ENCODE measurements at places on chromosomes 11 and 22. TPM values are rescaled to one million over a fixed set of nuclear protein-coding genes. Genes with fewer than 3 reads are reported as not detected.

UNC93B1 gene
- total RNA-seq = 5.0 TPM

CSNK2A3 gene
- 2.6 TPM for total RNA-seq

FGF4 gene
- 5.4 TPM for total RNA-seq

TRIM51 gene
- total RNA-seq = not detected

RPUSD4 gene
- 29.7 TPM for total RNA-seq

TYMP gene
- total RNA-seq = 3.2 TPM

ALDH3B1 gene
- total RNA-seq = 5.4 TPM

WBP2NL gene
- 1.0 TPM for total RNA-seq

MYO18B gene
- total RNA-seq = 80.6 TPM

RANBP1 gene
- 129 TPM for total RNA-seq

CREB3L1 gene
- total RNA-seq = 14.2 TPM

MS4A6E gene
- total RNA-seq = not detected

GRCh38 chr11:35035894-35036408 lies 103.0 kb upstream of the CD44 start:
- no peaks in the 10 kb centered on the region for H3K36me3 ChIP-seq
- no peaks in the 10 kb centered on the region for H3K27me3 ChIP-seq
- peaks cover 7% of the 10 kb centered on the region for H3K4me1 ChIP-seq
- peak; percentile 76 for DNase-seq
- no peak overlapping the region for H3K4me3 ChIP-seq

DNA sequence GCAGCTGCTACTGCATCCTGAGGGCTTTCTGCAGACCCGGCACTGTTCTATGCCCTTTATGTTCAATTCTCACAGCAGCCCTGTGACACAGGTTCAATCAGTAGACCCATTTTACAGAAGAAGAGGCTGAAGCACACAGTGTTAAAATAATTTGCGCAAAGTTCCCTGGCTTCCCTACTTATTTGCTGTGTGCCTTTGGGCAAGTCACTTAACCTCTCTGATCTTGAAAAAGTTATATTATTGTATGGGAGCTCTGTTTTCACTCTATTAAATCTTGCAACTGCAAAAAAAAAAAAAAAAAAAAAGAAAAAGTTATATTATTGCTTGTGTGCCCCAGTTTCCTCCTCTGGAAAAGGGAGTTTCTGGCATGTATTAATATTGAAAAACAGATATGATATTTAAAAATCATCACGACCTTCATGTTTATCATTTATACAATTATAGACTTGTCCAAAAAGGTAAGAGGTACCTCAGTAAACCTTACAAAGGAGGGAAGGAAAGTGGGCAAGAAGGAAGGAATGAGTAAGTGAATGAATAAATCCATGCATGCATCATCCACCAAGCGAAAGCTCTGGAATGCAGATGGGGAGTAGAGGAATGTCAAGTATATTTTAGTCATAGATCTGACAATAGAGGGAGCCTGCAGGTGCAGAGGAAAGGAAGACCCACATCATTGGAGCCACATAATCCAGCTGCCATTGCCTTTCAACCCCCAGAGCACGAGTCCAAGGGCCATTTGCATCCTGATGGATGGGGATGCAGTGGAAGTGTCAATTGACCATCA lies 21.2 kb upstream of the ISX start:
- no peak overlapping the region for H3K27ac ChIP-seq
- H3K4me3 ChIP-seq = no peak overlapping the region
- DNase-seq = no peak
- H3K36me3 ChIP-seq = no peaks in the 10 kb centered on the region

DNA sequence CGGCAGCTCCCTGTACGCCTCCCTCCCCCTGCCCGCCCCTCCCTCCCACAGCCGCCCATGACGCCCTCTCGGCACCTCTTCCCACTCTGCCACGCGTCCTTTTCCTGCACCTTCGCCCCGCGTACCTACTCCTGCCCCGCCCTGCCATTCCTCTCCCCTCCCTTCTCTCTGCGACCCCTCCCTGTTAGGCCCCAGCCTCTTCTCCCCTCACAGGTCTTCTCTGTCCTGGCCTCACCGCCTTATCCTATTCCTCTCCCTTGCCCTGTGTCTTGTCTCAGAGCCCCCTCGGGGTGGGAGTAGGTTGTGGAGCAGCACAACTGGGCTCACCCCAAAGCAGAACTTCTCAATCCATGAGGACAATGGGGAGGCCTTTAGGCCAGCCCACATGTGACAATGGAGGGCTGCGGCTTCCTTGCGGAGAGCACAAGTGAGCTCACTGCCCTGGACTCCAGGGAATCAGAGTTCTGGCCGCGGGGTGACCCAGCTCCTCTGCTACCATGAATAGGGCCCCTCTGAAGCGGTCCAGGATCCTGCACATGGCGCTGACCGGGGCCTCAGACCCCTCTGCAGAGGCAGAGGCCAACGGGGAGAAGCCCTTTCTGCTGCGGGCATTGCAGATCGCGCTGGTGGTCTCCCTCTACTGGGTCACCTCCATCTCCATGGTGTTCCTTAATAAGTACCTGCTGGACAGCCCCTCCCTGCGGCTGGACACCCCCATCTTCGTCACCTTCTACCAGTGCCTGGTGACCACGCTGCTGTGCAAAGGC lies 539 bp downstream of the SLC35C1 start:
- peak overlapping the region; percentile 87 for H3K27ac ChIP-seq
- no peaks in the 10 kb centered on the region for H3K27me3 ChIP-seq
- H3K36me3 ChIP-seq = peaks cover 11% of the 10 kb centered on the region
- peaks cover 35% of the 10 kb centered on the region for H3K4me1 ChIP-seq
- H3K4me3 ChIP-seq = peak overlapping the region; percentile 95

DNA sequence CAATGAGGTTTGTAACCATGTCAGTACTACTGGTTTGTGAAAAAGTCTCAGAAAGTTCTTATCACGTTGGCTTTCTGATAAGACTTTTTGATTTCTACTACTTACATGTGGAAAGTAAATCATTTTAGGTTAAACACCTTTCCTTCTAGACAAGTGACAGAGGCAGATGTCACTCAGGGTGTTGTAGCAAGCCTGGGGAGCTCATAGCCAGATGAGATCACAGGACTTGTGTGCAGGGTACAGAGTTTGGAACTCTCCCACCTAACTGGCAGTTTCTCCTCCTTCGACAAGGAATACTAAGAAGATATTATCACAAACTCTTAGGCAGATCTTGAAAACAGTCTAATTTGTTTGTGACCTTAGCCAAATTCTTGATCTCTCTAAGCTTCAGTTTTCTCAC lies 49.4 kb upstream of the PICALM start:
- no peaks in the 10 kb centered on the region for H3K4me1 ChIP-seq
- no peak overlapping the region for H3K27ac ChIP-seq
- DNase-seq = no peak
- H3K36me3 ChIP-seq = no peaks in the 10 kb centered on the region
- H3K27me3 ChIP-seq = no peaks in the 10 kb centered on the region
- H3K4me3 ChIP-seq = no peak overlapping the region

DNA sequence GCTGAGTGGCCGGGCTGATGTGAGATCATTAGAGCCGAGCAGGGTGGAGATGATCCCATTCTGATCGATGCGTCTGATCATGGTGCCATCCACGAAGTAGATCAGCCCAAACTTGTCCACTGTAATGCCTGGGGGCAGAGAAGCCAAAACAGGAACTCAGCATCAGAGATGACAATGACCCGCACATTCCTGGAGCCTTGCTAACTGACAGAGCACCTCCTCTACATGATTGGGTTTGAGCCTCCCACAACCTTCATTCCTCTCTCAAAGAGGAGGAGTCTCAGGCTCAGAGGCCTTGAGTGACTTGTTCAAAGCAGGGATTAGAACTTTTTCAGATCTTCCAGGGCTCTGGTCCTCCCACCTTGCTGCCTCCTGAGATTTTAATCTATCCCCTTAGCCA lies 133.7 kb upstream of the NARS2 start:
- H3K4me1 ChIP-seq = no peaks in the 10 kb centered on the region
- DNase-seq = no peak
- no peaks in the 10 kb centered on the region for H3K27me3 ChIP-seq
- H3K4me3 ChIP-seq = no peak overlapping the region
- H3K27ac ChIP-seq = no peak overlapping the region

DNA sequence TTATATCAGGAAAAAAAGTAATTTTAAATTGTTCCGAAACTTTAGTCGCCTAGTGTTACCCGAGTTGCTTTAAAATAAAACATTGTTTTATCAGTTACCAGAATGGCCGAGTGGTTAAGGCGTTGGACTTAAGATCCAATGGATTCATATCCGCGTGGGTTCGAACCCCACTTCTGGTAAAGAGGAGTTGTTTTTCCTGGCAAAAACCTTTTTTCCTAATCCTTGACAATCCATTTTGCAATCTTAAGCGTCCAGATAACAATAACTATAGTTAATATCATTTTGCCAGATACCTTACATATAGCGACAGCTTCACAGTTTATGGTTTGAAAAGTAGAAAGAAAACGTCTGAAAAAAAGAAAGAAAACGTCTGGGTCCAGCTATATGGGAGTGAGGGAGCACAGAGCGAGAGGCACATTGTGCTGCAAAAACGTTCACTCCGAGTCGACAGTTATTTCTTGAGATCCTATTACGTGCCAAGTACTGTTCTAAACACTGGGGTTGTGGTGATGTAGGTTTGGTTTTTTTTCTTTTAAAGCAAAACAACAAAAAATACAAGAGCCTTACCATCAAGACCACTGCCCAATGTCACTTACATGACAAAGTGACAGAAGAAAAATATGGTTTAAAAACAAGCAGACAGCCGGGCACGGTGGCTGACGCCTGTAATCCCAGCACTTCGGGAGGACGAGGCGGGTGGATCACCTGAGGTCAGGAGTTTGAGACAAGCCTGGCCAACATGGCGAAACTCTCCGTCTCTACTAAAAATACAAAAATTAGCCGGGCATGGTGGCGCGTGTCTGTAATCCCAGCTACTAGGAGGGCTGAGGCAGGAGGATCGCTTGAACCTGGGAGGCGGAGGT lies 40.6 kb downstream of the OR4D9 start:
- peaks cover 10% of the 10 kb centered on the region for H3K4me1 ChIP-seq
- peak overlapping the region; percentile 95 for H3K27ac ChIP-seq
- no peaks in the 10 kb centered on the region for H3K36me3 ChIP-seq
- H3K4me3 ChIP-seq = peak overlapping the region; percentile 62

- no peak overlapping the region for H3K4me3 ChIP-seq
- H3K27ac ChIP-seq = no peak overlapping the region
- no peaks in the 10 kb centered on the region for H3K4me1 ChIP-seq
- DNase-seq = no peak
- no peaks in the 10 kb centered on the region for H3K27me3 ChIP-seq
These were observed 10.4 kb upstream of the HSPA8 start for GRCh38 chr11:123072332-123072761.

- H3K27ac ChIP-seq = no peak overlapping the region
- H3K27me3 ChIP-seq = peaks cover 29% of the 10 kb centered on the region
- H3K36me3 ChIP-seq = peaks cover 17% of the 10 kb centered on the region
- peak overlapping the region; percentile 24 for H3K4me3 ChIP-seq
These were observed 3.2 kb downstream of the LRRC32 start for GRCh38 chr11:76667271-76667818.

GRCh38 chr11:131108760-131109159 lies 192.5 kb upstream of the SNX19 start:
- H3K27me3 ChIP-seq = no peaks in the 10 kb centered on the region
- DNase-seq = no peak
- H3K27ac ChIP-seq = no peak overlapping the region
- H3K4me1 ChIP-seq = no peaks in the 10 kb centered on the region
- H3K4me3 ChIP-seq = no peak overlapping the region

Data from muscle of leg (tissue), 16 donors.